ENCODE measurements at places on chromosomes 5 and 9. TPM values are rescaled to one million over a fixed set of nuclear protein-coding genes. Genes with fewer than 3 reads are reported as not detected.
A peak's percentile ranks its signal among the peaks of the same experiment; 100 is the strongest.

DNA sequence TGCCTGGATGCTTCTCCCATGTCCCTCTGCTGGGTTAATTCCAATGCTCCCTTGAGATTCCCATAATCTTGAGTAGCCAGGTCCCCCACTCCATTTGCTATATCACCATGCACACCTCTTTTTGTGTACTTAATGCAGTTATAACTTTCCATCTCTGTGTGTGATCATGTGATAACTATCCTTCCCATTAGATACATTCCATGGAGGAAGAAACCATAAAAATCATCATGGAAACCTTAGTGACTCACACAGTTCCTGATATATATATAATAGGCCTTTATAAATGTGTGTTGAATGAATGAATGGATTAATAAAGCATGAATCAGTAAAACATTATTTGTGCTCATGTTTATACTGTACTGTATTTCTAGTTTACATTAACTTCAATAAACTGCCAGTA lies 104.6 kb downstream of the PCSK5 start:
- no peak for DNase-seq

- no peak for DNase-seq
Observed at GRCh38 chr9:3850098-3850497, 324.3 kb upstream of the RFX3 start.

DNA sequence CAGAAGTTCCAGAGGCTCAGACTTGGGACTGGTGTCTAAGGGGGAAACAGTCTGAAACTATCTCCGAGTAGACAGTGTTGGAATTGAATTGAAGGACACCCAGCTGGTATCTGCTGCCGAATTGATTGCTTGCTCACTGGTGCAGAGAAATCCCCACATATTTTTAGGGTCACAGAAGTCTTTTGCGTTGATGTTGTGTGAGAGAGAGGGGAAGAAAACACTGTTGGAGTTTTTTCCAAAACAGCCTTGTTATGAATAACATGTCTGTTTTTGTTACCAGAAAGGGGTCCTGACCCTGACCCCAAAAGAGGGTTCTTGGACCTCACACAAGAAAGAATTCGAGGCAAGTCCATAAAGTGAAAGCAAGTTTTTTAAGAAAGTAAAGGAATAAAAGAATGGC lies 81.3 kb downstream of the ALDH7A1 start:
- DNase-seq: no peak

GRCh38 chr9:75695921-75696320 lies 194.6 kb upstream of the PCSK5 start:
- no peak for DNase-seq

- no peak for DNase-seq
Observed at GRCh38 chr9:38656896-38657295, 36.5 kb upstream of the ANKRD18A start.

DNA sequence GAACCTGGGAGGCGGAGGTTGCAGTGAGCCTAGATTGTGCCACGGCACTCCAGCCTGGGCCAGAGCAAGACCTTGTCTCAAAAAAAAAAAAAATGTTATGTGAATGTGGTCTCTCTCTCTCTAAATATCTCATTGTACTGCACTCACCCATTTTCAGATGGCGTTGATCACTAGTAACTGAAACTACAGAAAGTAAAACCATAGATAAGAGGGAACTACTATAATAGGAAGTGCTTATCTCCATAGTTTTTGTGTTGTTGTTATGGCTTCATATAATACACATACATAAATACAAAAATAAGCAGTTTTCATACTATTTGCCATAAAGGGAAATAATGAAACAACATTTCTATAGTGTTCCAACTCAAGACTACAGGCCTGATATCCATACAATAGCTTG lies 9.1 kb downstream of the IL31RA start:
- DNase-seq: no peak

GRCh38 chr9:115350548-115350947 lies 232.6 kb upstream of the TNC start:
- DNase-seq: no peak

GRCh38 chr9:111400564-111400898 lies 70.5 kb upstream of the OR2K2 start:
- no peak for DNase-seq

DNA sequence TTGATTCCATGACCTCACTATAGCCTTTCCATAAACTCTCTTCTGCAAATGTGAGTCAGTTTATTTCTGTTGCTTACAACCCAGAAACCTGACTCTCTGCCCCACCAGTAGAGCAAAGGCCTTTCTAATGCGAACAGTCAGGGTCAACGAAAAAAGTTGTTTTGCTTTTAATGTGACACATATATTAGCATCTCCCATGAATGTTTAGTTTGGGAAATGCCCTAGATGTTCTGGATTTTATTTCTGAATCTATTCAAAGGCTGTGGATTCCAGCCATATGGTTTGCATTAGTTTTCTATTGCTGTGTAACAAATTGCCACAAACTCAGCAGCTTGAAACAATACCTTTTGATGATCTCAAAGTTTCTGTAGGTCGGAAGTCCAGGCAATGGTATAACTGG lies 193.5 kb downstream of the GNA14 start:
- DNase-seq: no peak

DNA sequence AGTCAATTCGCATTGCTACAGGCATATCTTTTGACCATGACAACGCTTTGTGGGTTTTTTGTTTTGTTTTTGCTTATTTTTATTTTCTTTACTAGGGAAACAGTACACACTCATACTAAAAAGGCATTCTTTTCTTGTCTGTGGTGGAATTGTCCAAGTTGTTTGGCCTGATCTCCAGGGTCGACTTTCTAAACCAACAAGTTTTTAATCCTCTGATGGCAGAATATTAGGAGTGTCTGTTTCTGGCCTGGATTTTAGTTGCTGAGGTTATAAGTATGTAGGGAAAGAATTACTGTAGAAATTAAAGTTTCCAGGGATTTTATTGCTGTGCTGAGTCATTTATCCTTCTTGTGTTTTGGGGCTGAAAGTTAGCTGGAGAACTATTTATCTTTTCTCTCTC lies 218.5 kb downstream of the TAF11L14 start:
- DNase-seq: no peak

GRCh38 chr5:40914835-40915234 lies 5.5 kb downstream of the C7 start:
- no peak for DNase-seq

GRCh38 chr9:109517901-109518377 lies 19.8 kb upstream of the PTPN3 start:
- DNase-seq: no peak

DNA sequence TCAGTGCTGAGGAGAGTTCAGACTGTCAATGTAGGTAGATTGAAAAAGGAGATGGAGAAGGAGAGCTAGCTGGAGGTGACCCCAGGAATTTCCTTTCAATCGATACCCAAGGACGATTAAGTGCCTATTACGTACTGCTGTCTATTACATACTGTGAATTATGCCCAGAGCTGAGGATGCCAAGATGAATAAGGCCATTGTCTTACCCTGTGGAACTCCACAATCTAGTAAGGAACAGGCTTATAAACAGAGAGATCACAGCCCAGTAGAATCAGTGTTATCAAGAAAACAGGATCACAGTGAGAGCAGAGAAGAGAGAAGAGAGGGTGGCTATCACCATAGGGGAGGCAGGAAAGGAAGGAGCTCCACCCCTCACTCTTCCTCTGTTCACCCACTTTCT lies 54.1 kb upstream of the PDE8B start:
- no peak for DNase-seq

DNA sequence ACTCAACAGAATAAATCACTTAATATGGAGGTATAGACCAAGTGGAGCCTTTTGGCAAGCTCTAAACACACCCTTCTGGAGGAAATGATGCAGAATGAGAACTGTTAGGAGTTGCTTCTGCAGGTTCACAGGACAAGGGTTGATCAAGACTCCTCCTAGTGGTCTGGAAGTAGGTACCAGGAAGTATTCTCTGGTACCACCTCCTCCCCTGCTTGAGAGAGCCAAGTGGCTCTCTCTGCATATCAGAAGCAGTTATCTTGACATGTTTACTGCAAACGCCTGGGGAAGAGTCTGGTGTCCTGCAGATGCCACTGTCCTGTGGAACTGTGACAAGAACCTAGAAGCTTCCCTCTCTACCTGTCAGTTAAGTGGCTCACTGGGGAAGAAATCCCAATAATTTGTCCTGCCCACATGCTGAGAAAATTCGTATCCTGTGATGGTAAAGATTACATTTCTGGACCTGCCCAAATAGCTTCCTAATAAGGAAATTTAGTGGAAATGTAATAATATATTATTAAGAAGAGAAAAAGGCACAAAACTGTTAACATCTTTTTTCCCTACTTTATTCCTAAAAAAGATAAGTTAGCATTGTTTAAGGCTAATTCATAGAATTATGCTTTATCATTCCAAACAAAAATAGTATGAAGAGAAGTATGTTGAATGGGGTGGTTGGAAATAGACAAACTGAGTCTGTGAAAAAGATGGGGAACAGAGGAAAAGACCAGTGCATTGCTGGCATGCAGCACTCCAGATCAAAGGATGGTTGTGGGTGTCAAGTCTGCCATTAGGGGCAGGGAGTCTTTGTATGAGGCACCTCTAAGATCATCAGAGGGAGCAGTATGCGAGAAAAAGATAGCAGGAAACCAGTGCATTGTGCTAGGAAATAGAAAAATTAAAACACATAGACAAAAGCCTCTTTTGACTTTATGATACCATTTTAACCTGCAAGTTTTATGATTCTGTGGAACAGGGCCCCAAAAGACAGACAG lies 118.8 kb downstream of the CDC42SE2 start:
- no peak for DNase-seq

GRCh38 chr9:75148561-75148960 lies 60.2 kb downstream of the OSTF1 start:
- no peak for DNase-seq

GRCh38 chr5:174876-175465 lies 16.3 kb upstream of the LRRC14B start:
- no peak for DNase-seq

GRCh38 chr5:6419340-6419852 lies 29.3 kb upstream of the UBE2QL1 start:
- DNase-seq: no peak

DNA sequence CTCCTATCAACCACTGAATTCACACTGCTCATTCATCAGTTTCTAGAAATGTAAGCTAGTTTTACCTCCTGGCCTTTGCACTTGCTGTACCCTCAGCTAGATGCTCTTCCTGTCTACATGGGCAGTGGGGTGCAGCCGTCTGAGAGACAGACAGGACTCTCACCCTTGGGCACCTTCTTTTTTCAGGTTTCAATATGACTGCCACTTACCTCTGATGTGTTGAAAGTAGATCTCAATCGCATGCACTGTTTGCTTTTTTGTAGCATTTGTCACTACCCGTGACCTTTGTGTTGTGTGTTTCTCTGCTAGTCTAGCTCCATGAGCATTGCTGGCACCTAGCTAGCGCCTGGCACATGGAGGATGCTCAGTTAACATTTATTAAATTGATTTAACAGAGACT lies 403.1 kb upstream of the TRPC7 start:
- no peak for DNase-seq

DNA sequence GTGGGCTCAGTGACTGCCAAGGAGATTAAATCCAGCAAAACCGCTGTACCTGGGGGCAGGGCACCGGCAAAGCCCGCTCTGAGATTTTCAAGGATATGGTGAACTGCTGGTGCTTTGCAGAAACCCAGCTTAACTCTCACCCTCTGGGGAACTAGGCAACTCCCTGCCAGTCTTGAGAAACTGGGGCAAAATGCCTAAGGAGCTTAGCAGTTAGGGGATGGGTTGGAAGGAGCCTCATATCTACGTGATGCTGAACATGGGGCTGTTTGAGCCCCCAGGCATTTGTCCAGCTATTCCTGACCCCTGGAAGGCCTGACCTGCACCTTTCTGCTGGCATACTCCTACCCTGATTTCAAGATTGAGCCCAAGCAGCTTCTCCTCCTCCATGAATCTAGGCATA lies 108.6 kb upstream of the TBC1D2 start:
- no peak for DNase-seq

DNA sequence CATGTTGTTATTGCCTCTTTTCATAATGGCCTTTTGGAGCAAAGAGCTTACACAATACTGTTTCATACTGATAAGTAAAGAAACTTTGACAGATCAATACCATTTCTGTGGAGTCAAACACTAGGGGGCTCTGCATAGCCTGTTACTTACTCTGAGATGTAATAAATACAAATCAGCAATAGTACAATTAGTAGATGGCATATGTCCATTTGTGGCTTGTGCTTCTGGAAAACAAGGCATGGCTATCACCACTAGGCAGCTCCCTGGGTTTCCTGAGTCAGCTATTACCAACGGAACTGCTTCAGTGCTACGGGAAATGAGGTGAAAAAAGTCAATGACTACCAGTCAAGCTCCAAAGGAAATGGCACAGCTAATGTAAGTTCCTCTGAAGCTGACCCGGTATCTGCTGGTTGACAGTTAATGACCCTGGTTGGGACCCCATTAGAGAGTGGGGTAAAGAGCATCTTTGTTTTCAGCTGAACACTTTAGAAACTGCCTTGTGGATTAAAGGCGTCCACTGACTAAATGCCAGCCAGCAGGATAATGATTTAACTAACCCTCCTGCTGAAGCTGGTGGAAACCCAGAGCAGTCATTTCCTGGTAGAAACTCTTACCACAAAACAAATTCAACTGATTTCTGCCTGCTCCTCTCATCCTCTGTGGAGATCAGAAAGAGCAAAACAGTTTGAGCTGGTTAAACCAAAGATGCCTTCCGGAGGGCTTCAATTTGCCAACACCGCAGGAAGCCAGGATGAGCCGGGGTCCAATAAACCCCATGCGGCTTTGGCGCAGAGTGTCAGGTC lies 69.0 kb upstream of the FAM169A start:
- no peak for DNase-seq

- no peak for DNase-seq
Observed at GRCh38 chr9:18294229-18294628, 179.7 kb upstream of the ADAMTSL1 start.

- DNase-seq: no peak
Observed at GRCh38 chr9:81596679-81597418, 92.5 kb downstream of the TLE1 start.

GRCh38 chr5:112210430-112211005 lies 208.6 kb downstream of the EPB41L4A start:
- peak; percentile 34 for DNase-seq

Gene SLC4A9
- not detected for total RNA-seq

Gene PDZD2
- 0.65 TPM for total RNA-seq

Gene PRUNE2
- total RNA-seq: 5.4 TPM

Gene ISOC1
- total RNA-seq: 25.9 TPM

Gene SMIM33
- total RNA-seq: not detected

Gene SH2D3C
- total RNA-seq: 6.0 TPM

Gene GRIN3A
- total RNA-seq: 0.35 TPM

Gene SPATA31C2
- total RNA-seq: 1.5 TPM

Gene SWI5
- 17.1 TPM for total RNA-seq

Gene HEMGN
- total RNA-seq: not detected

Gene DDX4
- total RNA-seq: not detected

Gene OR1Q1
- total RNA-seq: not detected

Gene IFNA17
- total RNA-seq: not detected

Gene KCNV2
- total RNA-seq: not detected

All from neural crest cell (in vitro differentiated cells).